ENCODE measurements at places on chromosomes 13 and 19. TPM values are rescaled to one million over a fixed set of nuclear protein-coding genes. Genes with fewer than 3 reads are reported as not detected.
A peak's percentile ranks its signal among the peaks of the same experiment; 100 is the strongest.

GRCh38 chr13:39692660-39693438, 37.4 kb downstream of the COG6 start:
- DNase-seq: no peak
- peaks cover 13% of the 10 kb centered on the region for H3K36me3 ChIP-seq
- no peak overlapping the region for H3K27ac ChIP-seq
- no peaks in the 10 kb centered on the region for H3K4me1 ChIP-seq
- H3K4me3 ChIP-seq: no peak overlapping the region

- no peaks in the 10 kb centered on the region for H3K27me3 ChIP-seq
- DNase-seq: peak; percentile 57
- no peak overlapping the region for H3K27ac ChIP-seq
- peaks cover 21% of the 10 kb centered on the region for H3K4me1 ChIP-seq
- no peak overlapping the region for H3K4me3 ChIP-seq
Measured at GRCh38 chr19:27780367-27781075, 1432.4 kb downstream of the UQCRFS1 start.

DNA sequence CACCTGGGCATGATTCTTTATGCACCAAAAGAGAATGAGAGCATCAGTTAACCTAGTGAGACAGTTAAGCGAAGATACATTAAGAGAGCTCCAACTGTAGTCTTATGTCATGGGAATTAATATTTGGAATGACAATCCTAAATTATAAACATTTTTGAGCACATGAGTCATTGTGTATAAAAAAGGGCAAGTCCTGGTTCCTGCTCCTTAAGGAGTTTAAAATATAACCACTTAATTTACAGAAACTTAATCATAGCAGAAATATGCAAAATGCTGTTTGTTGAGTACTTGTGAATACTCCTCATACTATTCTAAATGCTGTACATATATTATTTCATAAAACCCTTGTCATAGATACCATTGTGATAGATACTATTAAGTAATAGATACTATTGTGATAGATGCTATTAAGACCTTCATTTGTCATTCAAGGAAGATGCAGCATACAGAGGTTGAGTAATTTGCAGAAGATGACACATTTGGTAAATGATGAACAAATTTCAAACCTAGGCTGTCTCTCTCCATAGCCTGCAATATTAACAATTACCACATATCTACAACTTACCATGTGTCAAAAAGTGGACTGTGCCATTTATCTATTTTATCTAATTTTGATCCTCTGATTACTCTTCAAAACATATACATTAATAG, 301.0 kb downstream of the TBC1D4 start:
- no peak for DNase-seq
- H3K27ac ChIP-seq: peak overlapping the region; percentile 42
- no peak overlapping the region for H3K4me3 ChIP-seq

Gene TJP3
- total RNA-seq: not detected

DNA sequence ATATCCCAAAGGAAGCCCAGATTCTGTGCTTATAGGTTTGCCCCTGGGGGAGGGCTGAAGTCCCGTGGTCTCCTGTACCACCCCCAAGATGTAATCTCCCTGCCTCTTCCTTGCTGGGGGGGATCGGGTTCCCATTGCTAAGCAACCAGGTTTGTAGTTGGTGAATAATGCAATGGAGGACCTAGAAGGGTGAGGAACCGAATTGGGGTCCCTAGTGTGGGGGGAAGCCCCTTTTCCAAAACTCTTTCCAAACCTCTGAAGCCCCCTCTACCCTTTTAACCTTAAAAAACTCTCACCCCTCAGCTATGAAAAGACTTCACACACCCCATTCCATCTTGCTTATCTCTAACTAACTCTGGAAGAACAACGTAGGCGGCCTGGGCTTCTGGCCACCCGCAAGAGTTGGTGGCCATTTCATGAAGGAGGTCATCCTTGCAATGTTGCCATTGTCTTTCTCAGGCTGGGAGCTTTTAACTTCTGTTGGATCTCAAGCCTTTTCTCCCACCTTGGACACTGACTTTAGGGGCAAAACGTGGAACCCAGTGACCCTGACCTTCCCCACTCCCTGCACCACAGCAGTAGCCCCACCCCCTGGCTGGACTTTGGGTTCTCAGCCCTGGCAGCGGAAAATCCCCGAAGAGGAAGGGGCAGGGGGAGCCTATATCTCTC, 661 bp downstream of the PALM3 start:
- H3K4me1 ChIP-seq: peaks cover 12% of the 10 kb centered on the region
- no peak for DNase-seq
- H3K27me3 ChIP-seq: peaks cover 17% of the 10 kb centered on the region
- no peak overlapping the region for H3K4me3 ChIP-seq
- H3K27ac ChIP-seq: no peak overlapping the region
- H3K36me3 ChIP-seq: no peaks in the 10 kb centered on the region

DNA sequence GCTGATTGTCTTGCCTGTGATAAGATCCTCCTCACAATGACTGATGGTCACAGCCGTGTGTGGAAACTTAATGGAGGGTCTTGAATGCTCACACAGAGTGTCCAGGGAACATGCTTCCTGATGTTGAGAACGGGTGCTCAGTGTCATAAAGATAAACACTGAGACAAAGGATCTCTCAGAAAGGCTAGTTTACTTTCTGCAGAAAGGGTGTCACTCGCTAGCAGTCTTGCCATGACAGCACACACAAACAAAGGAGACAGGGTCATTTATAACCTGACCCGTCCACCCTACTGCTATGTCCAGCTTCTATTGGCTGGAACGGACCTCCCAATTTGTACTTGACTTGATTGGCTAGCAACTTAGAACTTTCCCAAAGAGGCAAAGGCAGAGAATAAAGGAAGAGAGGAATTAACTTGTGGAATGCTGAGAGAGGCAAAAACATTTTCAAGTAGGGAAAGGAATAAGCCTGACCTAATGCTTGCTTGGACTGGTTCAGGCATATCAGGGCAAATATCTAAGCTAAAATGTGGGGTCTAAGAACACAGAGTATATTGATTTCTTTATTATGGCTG, 39.0 kb upstream of the PSG9 start:
- H3K4me3 ChIP-seq: no peak overlapping the region
- DNase-seq: no peak
- no peaks in the 10 kb centered on the region for H3K36me3 ChIP-seq
- no peaks in the 10 kb centered on the region for H3K4me1 ChIP-seq
- H3K27me3 ChIP-seq: no peaks in the 10 kb centered on the region
- no peak overlapping the region for H3K27ac ChIP-seq

Gene KIR3DL2
- total RNA-seq: not detected

- no peaks in the 10 kb centered on the region for H3K36me3 ChIP-seq
- DNase-seq: no peak
- H3K4me1 ChIP-seq: no peaks in the 10 kb centered on the region
- no peak overlapping the region for H3K27ac ChIP-seq
Measured at GRCh38 chr13:108769213-108770070, 140.0 kb downstream of the MYO16 start.

DNA sequence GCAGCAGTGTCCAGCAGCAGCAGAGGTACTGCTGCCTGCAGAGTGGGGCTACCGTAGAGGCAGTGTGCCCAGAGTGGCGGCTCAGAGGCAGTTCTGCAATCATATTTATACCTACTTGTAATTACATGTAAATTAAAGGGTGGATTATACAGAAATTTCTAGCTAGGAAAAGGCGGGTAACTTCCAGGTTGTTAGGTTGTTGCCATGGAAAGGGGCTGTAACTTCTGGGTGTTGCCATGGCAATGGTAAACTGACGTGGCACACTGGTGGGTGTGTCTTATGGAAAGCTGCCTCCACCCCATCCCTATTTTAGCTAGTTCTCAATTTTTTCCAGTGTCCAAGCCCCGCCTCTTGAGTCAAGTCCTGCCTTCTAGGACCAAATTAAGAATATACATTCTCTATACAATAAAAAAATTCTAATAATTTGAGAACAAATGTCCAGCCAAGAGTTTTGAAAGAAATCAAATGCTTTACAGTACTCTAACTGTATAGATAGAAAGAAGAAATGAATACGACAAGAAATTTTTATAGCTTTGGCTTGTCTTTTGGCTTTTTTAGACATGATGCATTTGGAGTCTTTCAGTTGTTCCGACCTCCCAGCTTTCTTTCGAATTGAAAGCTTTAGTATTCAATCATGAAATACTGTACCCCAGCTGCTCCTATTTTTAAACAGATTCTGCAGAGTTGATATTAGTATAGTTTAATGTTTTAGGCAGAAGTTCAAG, 816.6 kb downstream of the DIAPH3 start:
- no peak overlapping the region for H3K4me3 ChIP-seq
- H3K27me3 ChIP-seq: peaks cover 16% of the 10 kb centered on the region
- DNase-seq: no peak
- H3K4me1 ChIP-seq: peaks cover 24% of the 10 kb centered on the region
- no peaks in the 10 kb centered on the region for H3K36me3 ChIP-seq
- peak overlapping the region; percentile 11 for H3K27ac ChIP-seq

GRCh38 chr13:99522298-99522697, 21.0 kb downstream of the TM9SF2 start:
- no peak for DNase-seq
- no peak overlapping the region for H3K27ac ChIP-seq
- no peaks in the 10 kb centered on the region for H3K27me3 ChIP-seq
- H3K4me1 ChIP-seq: peaks cover 1% of the 10 kb centered on the region
- no peak overlapping the region for H3K4me3 ChIP-seq

Gene ZNF541
- not detected for total RNA-seq

Gene CEACAM4
- not detected for total RNA-seq

Gene RNF113B
- total RNA-seq: not detected

GRCh38 chr19:10892256-10892655, 20.9 kb downstream of the CARM1 start:
- no peak overlapping the region for H3K27ac ChIP-seq
- H3K4me3 ChIP-seq: no peak overlapping the region
- H3K36me3 ChIP-seq: no peaks in the 10 kb centered on the region
- DNase-seq: no peak

- H3K27ac ChIP-seq: no peak overlapping the region
- no peak overlapping the region for H3K4me3 ChIP-seq
- peaks cover 35% of the 10 kb centered on the region for H3K4me1 ChIP-seq
- no peaks in the 10 kb centered on the region for H3K36me3 ChIP-seq
- H3K27me3 ChIP-seq: no peaks in the 10 kb centered on the region
- DNase-seq: no peak
Measured at GRCh38 chr13:44368599-44369368, 4.8 kb upstream of the SERP2 start.

Gene TM9SF2
- 122 TPM for total RNA-seq

Gene SIGLEC5
- total RNA-seq: not detected

GRCh38 chr19:35899547-35900214, 659 bp downstream of the NFKBID start:
- H3K4me1 ChIP-seq: peaks cover 30% of the 10 kb centered on the region
- no peaks in the 10 kb centered on the region for H3K27me3 ChIP-seq
- H3K4me3 ChIP-seq: peak overlapping the region; percentile 91
- peak; percentile 90 for DNase-seq

Gene ZNF415
- total RNA-seq: 7.2 TPM

- no peak overlapping the region for H3K4me3 ChIP-seq
- no peak for DNase-seq
- H3K27ac ChIP-seq: no peak overlapping the region
- no peaks in the 10 kb centered on the region for H3K4me1 ChIP-seq
Measured at GRCh38 chr13:99422586-99423220, 78.6 kb upstream of the TM9SF2 start.

DNA sequence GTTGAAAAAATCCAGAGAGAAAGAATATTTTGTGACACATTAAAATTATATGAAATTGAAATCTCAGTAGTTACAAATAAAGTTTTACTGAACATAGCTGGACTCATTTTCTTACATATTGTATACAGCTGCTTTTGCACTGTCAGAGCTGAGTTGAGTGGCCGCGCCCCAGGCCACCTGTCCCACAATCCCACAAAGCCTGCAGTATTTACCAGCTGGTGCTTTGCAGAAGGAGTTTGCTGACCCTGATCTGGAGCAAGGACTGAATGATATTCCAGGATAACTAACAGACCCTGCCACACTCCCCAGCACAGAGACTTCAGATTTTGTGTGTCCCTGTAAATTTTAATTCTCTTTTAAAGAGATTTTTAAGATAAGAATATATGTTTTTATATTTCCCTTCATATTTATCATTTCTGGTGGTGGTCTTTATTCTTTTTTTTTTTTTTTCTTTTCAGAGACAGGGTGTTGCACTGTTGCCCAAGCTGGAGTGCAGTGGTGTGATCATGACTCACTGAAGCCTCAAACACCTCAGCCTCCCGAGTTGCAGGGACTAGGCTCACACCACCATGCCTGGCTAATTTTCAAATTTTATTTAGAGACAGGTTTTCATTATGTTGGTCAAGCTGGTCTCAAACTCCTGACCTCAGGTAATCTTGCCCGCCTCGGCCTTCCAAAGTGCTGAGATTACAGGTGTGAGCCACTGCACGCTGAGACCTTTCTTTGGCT, 48.5 kb downstream of the TDRD12 start:
- H3K27me3 ChIP-seq: peaks cover 6% of the 10 kb centered on the region
- H3K4me3 ChIP-seq: no peak overlapping the region
- no peak overlapping the region for H3K27ac ChIP-seq
- H3K4me1 ChIP-seq: no peaks in the 10 kb centered on the region

Gene ZNF562
- total RNA-seq: 15.6 TPM

DNA sequence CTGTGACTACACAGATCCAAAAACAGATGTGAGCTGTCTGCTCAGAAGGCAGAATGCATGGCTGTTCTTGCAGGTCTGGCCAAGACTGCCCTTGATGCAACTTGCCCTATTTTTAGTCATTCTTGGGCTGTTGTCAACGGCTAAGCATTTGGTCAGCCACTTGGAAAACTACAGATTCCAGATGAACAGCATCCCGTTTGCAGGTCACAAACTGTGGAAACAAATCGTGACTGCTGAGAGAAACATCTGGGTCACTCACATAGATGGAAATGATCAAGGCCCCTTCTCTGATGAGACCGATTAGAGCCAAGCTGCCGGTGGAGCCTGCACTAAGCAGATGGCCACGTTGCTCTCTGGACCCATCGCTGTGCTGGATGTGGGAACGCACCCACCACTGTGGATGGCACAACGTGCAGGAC, 15.4 kb upstream of the METTL21C start:
- H3K27me3 ChIP-seq: no peaks in the 10 kb centered on the region
- no peak overlapping the region for H3K4me3 ChIP-seq
- DNase-seq: no peak
- no peak overlapping the region for H3K27ac ChIP-seq
- no peaks in the 10 kb centered on the region for H3K36me3 ChIP-seq

Gene LYPD3
- 0.27 TPM for total RNA-seq

DNA sequence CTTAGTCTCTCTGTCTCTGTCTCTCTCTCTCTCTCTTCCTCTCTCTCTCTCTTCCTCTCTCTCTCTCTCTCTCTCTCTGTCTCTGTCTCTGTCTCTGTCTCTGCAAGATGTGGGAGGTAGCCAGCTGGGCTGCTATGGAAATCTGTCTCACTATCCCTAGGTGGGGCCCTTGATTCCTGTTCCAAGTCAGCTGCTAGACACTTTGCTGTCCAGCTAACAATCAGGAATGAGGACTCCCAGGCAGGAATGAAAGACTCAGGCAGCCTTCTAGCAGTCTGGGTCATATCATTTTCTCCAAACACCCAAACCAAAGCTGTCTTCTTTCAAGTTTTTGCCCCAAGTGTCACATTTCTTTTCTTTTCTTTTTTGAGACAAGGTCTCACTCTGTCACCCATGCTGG, 23.2 kb downstream of the CATSPERD start:
- DNase-seq: no peak
- H3K4me3 ChIP-seq: no peak overlapping the region
- peaks cover 15% of the 10 kb centered on the region for H3K27me3 ChIP-seq

Gene ZIM2
- total RNA-seq: not detected

- H3K36me3 ChIP-seq: no peaks in the 10 kb centered on the region
- H3K27me3 ChIP-seq: peaks cover 32% of the 10 kb centered on the region
- no peak overlapping the region for H3K27ac ChIP-seq
- H3K4me1 ChIP-seq: peaks cover 11% of the 10 kb centered on the region
- H3K4me3 ChIP-seq: no peak overlapping the region
Measured at GRCh38 chr13:27293076-27293691, 22.6 kb downstream of the RASL11A start.

- H3K36me3 ChIP-seq: no peaks in the 10 kb centered on the region
- no peak overlapping the region for H3K27ac ChIP-seq
- no peak overlapping the region for H3K4me3 ChIP-seq
- peaks cover 8% of the 10 kb centered on the region for H3K4me1 ChIP-seq
- peaks cover 15% of the 10 kb centered on the region for H3K27me3 ChIP-seq
Measured at GRCh38 chr19:7864690-7865074, 9.5 kb downstream of the PRR36 start.

Data from osteocyte (in vitro differentiated cells).